Non-pigmented ciliary epithelial cell (primary cell): ENCODE measurements at places on chromosomes 12 and 14.

GRCh38 chr12:120064054-120064940, 52.3 kb downstream of the RAB35 start:
- DNase-seq: no peak

GRCh38 chr14:104360501-104360900, 219.1 kb upstream of the C14orf180 start:
- DNase-seq: no peak

DNA sequence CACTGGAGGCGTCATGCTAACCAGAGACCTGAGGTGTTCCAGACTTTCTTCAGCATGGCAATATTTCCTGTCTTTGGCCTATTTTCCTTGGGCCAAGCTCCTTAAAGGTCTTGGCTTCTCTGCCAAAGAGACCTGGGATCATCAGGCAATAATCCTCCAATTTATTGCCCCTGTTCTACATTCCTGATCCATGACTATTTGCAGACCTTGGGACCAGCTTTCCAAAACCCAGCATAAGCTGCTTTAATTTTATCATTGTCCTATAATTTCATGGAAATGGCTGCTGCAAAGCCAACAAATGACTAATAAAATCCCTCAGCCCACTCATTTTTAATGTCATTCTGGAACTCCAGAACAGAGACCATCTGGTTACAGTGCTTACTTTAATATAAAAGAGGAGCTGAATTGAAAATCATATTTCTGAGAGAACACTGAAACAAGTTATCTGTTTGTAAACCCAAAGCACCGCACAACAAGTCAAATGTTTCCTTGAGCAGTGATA, 166.9 kb upstream of the BTG1 start:
- DNase-seq: no peak

DNA sequence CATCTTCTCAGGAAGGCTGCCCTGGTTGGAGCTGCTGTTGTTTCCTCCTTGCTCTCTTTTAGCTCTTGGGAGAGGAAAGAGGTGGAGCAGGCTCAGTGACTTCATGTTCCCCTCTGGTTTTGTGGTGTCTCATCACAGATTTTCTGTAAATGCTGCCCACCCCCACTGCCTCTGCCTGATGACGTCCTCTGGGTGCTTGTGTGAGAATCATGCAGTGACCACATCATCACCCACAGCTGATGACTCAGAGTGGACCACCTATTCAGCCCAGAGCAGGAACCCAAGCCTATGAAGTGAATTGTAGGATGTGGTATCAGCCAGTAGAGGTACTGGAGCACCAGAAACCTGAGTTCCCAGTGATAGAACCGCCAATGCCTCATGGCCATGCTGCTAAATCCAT, at the start of gene GZMB:
TSS of gene GZMB (minus strand) at position 33 of the 400 bp plus-strand sequence. CDS start at position 3, 30 bp downstream.
- no peak for DNase-seq

DNA sequence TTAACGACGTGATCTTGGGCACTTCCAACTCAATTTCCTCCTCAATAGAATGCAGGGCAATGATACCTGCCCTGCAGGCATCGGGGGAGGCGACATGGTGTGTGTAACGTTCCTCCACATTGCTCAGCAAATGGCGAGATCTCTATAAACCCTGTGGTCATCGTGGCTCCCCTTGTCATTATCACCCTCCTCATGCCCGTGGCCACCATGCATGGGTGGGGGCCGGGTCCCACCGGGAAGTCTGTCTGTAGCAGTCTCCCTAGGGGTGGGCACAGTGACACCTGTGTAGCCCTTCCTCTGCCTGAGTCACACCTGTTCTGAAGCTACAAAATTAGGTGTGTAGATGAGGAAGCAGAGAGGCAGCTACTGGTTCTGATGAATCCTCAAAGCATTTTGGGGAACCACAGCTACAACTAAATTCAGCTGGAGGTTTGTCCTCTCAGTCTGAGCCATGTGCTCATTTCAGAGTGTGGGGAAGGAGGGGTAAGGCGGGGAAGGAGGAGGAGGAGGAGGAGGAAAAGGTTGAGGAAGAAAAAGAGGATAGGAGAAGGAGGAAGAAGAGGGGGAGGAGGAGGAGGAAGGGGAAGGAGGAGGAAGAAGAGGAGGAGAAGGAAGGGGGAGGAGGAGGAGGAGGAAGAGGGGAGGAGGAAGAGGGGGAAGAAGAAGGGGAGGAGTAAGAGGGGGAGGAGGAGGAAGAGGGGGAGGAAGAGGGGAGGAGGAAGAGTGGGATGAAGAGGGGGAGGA, 11.0 kb upstream of the CACNA2D4 start:
- DNase-seq: no peak

GRCh38 chr12:76029982-76030340, 1.6 kb downstream of the PHLDA1 start:
- no peak for DNase-seq

DNA sequence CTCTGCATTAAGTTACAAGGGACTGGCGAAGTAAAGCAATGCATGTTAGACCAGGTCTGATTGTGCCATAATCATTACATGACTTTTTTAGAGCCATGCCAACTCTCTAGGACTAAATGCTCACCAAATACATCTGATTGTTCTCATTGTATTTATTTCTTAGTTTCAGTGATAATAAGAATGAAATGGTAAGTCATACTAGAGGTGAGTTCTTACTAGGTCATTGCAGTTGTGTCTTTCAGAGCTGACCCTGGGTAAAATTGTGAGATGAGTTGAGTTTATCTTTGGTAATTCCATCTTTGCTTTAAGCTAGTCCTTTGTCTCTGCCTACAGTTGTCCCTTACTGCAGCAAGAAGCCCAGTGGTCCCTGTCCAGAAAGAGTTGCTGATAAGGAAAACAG, 73.2 kb downstream of the PRKCH start:
- no peak for DNase-seq

- no peak for DNase-seq
These were observed 71.3 kb upstream of the GPATCH2L start for GRCh38 chr14:76080471-76080870.

DNA sequence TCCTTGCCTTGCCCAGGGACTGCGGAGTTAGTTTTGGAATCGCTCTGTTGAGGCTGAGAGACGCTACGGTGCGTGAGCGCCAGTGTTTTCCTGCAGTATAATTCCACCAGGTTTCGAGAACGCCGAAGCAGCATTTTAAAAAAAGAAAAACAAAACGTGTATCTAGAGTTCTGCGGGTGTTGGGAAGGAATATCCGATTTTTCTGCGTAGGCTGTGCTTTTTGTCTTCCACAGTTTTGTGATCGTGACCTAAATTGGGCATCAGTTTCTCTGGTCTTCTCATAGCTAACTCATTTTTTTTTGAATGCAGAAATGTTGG, 778 bp downstream of the DNM1L start:
- DNase-seq: no peak

DNA sequence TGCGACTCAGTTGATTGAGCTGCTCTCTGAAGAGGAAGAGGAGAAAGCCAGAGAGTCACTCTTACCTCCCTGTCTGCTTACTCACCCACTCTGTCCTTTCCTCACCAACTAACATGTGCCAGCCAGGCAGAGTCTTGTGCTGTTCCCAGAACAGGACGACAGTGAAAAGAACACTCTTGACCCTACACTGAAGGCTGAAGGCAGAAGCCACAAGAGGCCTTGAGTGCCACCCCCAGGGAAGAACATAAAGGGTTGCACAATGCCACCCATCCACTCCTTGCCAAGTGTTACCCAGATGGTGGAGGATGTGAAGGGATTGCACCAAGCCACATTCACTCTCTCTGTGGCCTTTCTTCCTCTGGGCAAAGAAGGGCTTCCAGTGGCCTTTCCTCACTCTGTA, 12.8 kb downstream of the ABHD4 start:
- no peak for DNase-seq

- no peak for DNase-seq
These were observed 30.2 kb upstream of the NPAS3 start for GRCh38 chr14:32908196-32909084.

- no peak for DNase-seq
These were observed 26.8 kb downstream of the KLRK1 start for GRCh38 chr12:10362828-10363657.

DNA sequence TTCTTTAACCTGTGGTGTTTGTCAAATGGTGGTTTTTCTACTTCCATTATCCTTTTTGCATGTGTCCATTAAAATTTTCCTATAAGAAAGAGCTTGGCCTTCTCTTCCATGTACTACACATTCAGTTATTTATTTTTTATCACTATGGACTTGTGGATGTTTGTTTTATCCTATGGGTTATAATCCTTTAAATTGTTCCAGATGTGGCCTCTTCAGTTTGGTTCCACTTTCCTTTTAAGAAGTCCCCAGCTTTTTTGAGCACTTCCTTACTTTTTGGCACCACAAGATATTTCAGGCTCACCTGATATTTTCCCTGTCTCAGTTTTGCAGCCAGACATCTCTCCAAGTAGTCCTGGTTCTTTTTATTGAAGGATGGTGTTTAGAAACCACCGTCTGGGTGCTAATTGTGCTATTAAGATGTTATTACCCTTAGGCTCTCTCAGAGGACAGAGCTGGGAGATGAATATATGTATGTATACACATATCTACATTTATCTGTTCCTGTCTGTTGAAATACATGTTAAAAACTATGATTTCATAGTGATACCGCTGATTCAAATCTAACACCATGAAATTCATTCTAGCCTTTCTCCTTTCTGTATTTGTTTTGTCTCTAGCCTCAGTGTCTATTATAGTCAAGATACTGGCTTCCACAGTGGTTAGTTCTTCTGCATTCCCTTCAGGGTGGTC, 408.5 kb upstream of the RGS6 start:
- DNase-seq: no peak

DNA sequence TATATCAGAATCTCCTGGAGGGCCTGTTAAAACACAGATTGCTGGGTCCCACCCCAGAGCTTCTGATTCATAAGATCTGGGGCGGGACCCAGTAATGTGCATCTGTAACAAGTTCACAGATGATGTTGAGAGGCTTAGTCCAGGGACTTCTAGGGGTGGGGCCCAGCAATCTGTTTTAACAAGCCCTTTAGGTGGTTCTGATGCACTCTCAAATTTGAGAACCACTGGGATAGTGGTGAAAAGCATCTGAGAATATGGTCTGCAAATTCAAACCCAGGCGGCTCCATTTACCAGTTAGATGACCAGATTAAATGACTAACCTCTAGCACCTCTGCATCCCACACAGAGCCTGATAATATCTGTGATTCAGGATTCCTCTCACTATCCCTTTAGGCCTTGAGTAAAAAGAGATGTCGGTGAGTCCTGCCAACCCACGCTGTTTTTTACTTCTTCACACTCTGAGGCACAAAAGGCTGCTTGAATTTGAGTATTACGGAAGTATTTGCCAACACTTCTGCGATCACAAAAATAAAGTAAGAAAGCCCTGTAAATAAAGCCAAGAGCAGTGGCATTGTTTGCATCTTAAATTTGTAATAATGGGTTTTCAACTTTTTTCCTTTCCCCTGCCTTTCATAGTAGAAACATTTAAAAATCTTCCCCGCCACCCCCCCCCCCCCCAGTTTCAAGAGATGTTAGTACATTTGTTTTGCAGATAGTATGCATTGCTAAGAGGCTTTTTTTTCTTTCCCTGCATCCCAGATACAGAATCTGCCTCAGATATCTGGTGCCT, 1.8 kb upstream of the FRS2 start:
- DNase-seq: no peak

DNA sequence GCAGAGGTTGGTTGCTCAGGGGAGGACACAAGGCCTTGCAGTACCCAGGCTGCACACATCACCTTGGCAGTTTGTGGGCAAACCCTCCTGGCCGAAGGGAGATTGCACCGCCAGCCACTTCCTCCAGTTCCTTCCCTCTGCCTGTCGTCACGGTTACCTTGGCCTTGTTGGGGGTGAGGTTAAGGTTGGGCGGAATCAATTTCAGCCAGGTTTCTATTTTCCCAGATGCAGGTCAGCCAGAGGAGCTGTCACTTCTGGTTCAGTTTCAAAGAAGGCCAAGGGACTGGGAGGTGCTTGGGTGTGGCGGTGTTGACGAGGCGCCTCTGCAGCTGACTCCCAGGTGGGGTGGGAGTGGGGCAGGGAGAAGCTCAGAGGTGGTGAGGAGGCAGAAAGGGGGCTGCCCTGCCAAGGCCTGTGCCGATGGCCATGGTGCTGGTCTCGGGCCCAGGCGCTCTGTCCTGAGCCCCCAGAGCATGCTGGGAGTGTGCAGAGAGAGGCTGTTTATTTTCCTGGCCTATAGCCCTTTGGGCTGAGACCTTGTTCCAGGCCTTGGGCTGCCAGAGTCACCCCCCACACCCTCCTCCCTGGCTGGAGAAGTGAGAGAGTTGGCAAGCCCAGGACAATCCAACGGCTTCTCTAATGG, 31.4 kb downstream of the JDP2 start:
- no peak for DNase-seq

DNA sequence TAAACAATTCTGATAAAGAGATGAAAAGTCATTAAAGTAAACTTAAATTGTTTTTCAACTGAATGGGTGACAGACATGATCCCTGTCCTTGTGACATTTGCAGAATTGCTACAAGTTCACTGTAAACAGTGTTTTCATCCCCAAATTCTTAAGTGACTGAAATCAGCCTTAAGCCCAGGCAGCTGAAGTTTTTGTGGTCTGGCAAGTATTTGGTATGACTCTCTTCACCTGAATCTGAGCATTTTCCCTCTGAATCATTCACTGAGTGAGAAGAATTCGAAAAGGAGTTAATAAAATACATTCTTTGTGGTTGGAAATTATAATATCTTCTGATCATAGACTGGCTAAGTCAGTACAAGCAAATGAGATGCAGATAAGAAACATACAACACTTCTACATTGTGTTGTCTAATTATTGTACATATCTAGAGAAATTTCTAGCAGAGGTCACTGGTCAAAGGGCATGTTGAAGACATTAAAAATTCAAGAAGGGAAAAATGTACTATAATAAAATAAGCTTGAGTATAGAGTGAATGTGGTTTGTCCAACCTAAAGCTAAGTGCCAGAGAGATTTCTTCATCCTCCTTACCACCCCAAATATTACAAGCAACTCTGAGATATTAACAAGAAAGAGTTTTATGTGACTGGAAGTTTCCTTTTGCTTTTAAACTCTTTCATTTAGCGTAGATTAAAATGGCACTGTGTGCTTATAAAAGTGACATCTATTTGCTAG, 177.8 kb upstream of the DIO2 start:
- DNase-seq: peak; percentile 89

DNA sequence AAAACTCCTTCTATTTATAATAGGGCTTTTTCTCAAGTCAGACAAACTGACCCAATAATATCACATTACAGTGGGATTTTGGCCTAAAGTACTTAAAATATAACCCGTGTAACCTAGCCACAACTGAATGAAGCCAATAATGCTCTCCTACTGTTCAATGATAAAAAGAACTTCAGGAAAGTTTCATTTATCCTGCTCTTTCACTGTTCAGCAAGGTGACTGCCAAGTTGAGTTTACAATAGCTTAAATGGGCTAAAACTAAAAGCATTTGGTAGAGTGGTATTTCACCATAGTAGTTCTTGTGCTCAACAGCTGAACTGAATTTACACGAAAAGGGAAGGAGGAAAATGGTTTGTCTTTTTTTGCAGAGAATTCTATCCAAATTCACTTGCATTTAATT, 49.8 kb downstream of the CNTN1 start:
- DNase-seq: no peak

DNA sequence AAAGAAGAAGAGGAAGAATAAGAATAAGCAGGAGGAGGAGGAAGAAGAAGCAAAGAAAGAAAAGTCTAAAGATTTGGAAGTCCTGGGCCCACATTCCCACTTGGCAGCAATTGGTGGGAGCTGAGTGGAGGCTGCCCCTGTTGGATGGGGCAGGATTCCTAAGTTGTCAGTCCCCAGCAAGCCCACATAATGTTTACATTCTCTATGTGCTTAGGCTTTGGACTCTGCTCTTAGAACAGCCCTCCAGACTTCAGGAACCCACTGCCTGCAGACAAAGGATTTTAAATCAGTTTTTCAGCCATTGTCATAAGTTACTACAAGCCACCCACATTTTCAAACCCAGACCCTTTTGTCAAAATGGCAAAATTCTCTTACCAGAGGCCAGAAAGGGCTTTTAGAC, 92.0 kb downstream of the OTX2 start:
- DNase-seq: no peak
